A549 (cell line): ENCODE measurements at places on chromosomes 2 and 18.

DNA sequence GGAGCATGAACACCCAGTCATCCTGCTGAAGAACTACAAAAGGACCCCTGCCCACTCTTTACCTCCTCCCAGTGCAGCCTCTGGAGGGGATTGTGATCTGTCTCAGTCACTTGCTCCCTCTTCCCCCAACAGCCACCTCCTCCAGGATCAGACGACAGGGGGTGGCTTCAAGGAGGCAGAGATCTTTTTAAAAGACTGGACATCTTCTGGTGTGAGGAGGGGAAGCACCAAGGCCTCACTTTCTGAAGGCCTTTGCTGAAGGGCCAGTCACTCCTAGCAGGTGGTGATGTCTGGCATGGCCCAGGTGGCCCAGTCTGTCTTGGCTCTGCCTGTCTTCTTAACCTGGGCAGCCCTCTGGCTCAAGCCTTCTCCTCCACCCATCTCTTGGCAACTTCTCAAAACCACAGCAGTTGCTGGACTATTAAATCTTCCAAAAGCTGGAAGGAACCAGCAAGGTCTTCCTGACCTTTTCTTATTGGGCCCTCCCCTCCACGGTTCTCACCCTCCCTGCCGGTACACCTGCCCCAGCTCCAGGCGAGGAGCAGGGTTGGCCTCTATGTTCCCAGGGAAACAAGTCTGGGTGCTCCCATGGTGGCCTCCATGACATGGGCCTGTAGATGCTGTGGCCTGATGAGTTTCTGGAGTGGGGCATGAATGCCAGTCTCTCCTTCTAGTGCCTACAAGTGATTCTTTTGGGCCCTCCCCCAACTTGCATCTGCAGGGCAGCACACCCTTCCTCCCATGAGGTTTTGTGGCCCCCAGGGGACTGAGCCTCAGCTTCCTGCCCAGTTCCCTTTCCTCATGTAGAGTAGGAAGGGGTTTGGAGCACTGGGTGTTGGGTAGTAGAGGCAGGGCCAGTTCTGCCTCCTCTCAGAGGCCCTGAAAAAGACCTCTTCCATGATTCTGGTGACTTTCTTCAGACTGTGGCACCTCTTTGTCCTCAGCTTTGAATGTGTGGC is 5.0 kb upstream of the ATP6V1B1 start:
- DNase-seq: no peak

DNA sequence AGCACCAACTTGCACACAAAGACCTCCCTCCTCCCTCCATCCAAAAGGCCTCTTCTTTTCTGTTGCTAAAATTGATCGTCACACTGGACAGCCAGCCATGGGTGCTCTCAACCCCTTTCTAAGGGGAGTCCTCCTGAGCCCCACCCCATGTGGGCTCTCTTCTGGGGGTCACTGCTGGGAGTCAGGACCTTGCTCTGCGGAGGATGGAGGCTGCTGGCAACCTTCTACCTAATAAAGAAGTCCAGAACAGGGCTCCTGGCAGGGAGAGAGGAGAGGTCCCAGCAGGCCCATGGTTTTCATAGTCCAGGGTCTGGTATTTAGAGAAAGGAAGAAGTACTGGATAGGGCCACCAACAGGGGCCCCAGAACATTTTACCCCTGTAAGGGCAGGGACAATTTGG is 67.6 kb upstream of the OTOS start:
- DNase-seq: no peak

GRCh38 chr2:219272995-219273394 is 6.2 kb upstream of the DNAJB2 start:
- peak; percentile 85 for DNase-seq

GRCh38 chr2:17935242-17935885 is 56.9 kb downstream of the KCNS3 start:
- DNase-seq: no peak

GRCh38 chr2:65017335-65017734 is 28.1 kb downstream of the SLC1A4 start:
- DNase-seq: no peak

GRCh38 chr2:76469066-76469465 is 758.4 kb upstream of the GCFC2 start:
- DNase-seq: no peak

- peak; percentile 75 for DNase-seq
These were observed 9.2 kb downstream of the PTMA start for GRCh38 chr2:231717281-231718171.

DNA sequence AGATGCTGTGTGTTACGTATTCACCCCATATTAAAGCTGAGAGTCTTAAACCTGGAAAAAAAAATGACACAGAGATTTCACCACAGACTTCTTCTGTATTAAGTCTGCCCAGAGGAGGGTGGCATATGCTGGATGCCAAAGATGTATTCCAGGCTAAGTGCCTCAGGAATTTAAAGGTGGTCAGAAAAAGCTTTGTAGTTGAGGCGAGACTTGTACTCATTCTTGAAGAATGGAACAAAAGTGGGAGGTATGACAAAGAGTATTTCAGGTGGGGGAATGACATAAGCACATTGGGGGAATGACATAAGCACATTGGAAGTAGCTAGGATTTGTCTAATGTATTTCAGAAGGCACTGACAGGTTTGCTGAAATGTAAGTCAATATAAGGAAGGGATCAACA is 98.6 kb downstream of the BABAM2 start:
- DNase-seq: no peak

GRCh38 chr2:222610746-222611145 is 45.1 kb downstream of the FARSB start:
- no peak for DNase-seq

DNA sequence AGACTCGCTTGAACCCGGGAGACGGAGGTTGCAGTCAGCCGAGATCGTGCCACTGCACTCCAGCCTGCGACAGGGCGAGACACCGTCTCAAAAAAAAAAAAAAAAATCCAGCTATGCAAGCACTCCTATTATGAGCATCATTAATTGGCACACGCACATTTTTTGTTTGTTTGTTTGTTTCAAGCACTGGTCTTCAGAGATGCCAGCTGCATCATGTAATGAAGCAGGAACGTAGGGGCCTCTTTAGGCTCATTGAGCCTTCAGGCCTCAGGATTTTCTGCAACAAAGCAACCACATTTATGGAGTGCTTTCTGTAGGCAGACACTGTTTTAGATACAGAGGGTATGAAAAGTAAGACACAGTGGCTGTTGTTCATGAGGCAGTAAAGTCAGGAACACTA is 585.8 kb downstream of the CNTNAP5 start:
- no peak for DNase-seq

DNA sequence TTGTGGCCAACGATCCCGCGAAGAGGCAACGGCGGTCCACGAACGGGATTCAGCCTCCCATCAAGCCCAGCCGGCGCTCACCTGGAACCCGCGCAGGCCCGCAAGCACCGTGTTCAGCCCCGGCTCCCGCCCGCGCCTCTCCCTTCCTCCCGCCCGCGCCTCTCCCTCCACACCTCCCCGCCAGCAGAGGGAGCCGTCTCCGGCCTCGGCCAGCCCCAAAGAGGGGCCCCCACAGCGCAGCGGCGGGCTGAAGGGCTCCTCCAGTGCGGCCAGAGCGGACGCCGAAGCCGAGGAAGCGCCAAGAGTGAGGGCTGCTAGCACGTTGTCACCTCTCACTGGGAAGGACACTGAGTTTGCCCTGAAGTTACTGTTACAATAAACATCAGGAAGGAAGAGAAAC is 55.3 kb upstream of the LAPTM4A start:
- DNase-seq: no peak

DNA sequence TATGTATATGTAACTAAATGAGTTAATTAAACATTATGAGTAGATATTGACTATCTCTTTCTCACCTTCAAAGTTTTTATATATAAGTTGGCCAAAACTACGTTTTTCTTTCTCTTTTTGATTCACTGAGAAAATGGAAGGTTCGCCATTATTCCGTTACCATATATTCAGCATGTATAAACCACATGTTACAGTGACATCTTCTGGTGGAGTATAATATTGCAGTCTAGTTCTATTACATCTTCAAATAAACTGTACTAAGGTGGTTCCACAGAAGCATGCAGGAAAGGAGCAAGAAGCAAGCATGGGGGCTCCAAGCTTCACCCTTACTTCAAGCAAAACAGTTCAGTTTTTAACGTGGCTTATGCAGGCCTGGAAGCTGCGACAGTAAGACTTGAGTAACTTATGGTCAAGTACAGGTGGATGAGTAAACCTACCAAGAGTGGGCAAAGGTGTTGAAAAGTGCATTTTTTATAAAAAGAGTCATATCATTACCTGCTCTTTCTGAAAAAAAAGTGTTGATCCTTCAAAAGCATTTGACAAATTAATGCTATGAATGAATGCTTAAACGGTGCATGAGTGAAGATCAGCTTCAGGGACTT is 129.8 kb upstream of the RAB6C start:
- DNase-seq: peak; percentile 29

DNA sequence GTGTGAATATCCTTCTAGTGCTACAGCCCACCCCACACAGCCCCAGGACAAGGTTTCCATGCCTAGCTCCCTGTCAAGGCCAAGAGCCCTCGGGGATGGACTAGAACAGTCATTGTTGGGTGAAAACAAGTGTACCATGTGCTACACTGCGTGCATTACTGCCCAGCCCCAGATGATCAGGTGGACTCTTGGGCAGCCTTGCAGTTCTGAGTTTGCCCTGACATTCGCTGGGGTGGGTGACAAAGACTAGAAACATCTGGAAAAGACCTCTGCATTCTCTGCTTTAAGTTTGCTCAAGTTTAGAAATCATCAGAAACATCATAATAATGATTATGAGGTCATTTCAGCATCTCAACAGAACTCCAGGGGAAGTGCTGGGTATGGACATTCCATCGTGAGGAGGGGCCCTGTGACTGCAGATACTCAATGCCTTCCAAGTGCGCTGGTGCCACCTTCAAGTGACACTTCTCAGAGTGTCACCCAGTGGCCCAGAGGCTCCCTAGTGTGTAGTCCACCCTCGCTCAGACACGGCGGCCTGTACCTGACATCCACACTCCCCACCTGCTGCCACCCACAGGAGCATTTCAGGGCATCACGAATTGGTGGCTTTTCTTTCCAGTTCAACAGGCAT is 5.3 kb upstream of the PXDN start:
- DNase-seq: no peak

GRCh38 chr2:147808520-147808919 is 36.3 kb upstream of the ACVR2A start:
- DNase-seq: no peak

DNA sequence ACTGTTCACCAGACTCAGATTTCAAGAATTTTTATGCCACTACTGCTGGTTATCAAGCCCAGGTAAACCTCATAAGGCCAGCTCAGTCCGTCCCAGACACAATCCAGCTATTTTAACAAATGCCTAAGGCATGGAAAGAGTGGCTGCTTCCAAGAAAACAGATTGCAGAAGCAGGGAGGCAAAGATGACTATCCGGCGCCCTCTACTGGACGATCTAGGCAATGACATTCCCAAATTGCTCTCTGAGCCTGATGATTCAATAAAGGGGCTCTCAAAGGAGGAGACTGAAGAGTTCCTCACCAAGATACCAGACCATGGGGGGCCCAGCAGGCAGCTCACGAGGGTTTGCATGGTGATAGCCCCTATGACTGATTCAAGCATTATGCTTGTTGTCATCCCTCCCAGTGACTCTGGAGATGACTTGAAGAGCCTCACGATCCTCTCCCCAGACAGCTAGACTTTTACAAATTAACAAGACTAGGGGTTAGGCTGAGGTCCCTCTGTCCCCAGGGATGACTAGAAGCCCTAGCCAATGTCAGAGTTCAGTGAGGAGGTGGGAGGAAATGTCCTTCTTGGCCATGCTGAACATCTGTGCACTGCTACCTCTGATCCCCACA is 25.0 kb downstream of the SERPINB8 start:
- DNase-seq: peak; percentile 18

GRCh38 chr2:34162231-34162630 is 563.1 kb upstream of the FAM98A start:
- no peak for DNase-seq

DNA sequence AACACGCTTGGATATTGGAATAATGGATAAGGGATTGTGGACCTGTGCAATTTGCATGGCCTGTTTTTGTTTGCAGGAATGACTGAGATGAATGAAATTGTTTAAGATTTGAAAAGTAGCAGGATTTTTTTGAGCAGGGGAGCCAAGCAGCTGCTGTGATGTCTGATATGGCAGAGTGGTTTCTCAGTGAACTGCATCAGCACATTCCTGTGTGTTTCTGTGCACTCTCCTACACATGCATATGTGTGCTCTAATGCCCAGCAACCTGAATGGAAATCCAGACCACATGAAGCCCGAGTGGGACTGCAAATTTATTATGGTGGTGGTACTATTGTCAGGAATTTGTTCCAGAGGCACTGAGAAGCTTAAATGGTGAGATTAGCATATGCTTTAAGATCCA is 161.7 kb downstream of the PARD3B start:
- DNase-seq: no peak

DNA sequence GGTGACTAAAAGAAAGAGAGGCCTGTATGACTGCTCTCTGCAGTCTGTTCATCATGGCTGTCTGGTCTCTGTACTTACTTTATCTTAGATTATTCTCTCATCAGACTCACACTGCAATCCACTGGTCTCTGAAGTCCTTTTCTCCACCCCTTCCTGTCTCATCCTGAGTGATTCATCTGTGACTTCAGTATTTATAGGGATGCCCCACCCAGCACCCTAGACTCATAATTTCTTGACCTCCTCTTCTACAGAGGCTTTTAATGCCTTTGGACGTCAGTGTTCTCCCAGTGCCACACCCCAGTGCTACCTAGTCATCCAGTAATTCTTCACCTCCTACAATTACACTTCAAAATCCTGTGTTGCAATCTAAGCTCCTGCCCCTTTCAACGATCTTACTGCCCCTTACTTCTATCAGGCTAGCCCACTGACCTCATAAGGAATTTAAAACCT is 14.9 kb upstream of the ITPRID2 start:
- peak; percentile 95 for DNase-seq

DNA sequence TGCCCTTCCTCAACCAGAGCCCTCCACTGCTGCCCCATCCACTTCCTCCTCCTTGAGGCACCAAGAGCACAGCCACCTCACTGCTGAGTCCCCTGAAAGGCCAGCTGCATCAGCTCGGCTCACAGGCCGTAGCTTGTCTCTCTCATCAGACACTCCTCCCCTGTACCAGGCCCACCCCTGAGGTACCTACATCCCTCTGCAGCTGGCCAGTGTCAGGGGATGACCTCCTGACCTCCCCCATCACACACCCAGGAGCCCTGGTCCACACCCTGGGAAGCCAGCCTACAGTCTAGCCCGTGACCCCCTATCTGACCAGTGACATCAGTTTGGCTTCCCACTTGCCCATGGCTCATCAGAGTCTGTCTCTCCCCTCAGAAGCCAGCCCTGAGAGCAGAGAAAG is 205.6 kb downstream of the TNS1 start:
- DNase-seq: no peak

GRCh38 chr2:37005118-37005868 is 39.0 kb upstream of the STRN start:
- DNase-seq: peak; percentile 40

- DNase-seq: no peak
These were observed 36.8 kb upstream of the MARCO start for GRCh38 chr2:118905206-118905605.
